Ascending aorta (tissue), 2 donors: ENCODE measurements at places on chromosomes 1 and 21.
A peak's percentile ranks its signal among the peaks of the same experiment; 100 is the strongest.

- DNase-seq: no peak
Measured at GRCh38 chr1:219090607-219091006, 83.1 kb upstream of the LYPLAL1 start.

DNA sequence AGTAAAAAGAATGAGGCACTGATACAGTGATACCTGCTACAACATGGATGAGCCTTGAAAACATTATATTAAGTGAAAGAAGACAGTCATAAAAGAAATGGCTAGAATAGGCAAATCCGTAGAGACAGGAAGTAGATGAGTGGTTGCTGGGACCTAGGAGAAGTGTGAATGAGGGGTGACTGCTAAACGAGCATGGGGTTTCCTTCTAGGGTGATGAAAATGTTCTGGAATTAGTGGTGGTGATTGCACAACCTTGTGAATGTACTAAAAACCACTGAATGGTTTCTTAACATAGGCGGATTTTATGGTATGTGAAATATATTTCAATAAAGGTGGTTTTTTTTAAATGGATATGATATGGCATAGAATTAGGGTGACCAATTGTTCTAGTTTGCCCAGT is 12.6 kb upstream of the SERINC2 start:
- no peak for DNase-seq

- no peak for DNase-seq
Measured at GRCh38 chr1:11654137-11654938, at the start of the genes FBXO2 and FBXO44. FBXO2 (minus strand) TSS chr1:11654429; CDS start chr1:11654340, 89 bp downstream. FBXO44 (plus strand) TSS chr1:11654877; CDS start chr1:11655836, 959 bp downstream.

GRCh38 chr1:40315795-40316594 is 1.1 kb downstream of the COL9A2 start:
- DNase-seq: peak; percentile 66

DNA sequence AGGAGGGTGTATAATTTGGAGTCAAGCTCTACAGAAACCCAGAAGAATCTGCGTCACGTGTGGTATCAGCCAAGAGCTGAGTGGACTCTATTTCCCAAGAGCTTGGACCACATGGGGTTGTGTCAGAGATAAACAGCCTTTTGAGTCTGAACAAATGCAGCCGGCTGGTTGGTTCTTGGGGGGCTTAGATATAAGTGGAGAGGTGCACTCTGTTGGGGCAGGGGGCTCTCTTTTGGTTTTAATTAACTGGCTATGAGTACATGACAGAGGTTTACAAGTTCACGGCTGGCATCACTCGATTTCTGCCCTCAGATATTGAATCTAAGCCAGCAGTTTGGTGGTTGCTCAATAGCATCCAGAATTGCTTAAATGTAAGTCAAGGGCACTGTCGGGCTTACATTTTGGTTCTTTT is 501 bp upstream of the MRAP start:
- DNase-seq: no peak

GRCh38 chr1:61654067-61654466 is 70.9 kb downstream of the TM2D1 start:
- no peak for DNase-seq

DNA sequence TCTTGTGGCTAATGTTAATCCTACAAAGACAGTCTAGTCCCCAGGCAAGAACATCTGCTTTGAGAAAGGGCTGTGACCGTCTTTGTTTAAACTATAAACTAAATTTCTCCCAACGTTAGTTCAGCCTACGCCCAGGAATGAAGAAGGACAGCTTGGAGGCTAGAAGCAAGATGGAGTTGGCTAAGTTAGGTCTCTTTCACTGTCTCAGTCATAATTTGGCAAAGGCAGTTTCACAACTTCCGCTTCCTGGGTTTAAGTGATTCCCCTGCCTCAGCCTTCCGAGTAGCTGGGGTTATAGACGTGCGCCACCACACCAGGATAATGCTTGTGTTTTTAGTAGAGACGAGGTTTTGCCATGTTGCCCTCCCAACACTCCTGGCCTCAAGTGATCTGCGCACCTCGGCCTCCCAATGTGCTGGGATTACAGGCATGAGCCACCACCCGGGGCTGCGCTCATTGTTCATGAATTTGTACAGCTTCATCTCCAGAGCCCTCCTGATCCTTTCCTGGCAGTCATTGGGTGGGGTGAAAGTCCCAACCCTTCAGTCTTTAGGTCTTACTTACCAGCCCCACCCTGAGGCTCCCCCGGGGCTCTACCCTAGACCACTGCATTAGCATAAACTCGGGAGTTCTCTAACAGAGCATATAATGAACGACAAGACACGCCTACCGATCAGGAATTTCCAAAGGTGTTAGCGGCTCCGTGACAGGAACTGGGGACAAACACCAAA is 4.9 kb upstream of the MASP2 start:
- DNase-seq: no peak

- DNase-seq: no peak
Measured at GRCh38 chr1:45370575-45370974, 30.3 kb upstream of the MUTYH start.

GRCh38 chr1:234980291-234980644 is 148.4 kb downstream of the TOMM20 start:
- DNase-seq: no peak
